ENCODE measurements at places on chromosomes 3 and 15.

DNA sequence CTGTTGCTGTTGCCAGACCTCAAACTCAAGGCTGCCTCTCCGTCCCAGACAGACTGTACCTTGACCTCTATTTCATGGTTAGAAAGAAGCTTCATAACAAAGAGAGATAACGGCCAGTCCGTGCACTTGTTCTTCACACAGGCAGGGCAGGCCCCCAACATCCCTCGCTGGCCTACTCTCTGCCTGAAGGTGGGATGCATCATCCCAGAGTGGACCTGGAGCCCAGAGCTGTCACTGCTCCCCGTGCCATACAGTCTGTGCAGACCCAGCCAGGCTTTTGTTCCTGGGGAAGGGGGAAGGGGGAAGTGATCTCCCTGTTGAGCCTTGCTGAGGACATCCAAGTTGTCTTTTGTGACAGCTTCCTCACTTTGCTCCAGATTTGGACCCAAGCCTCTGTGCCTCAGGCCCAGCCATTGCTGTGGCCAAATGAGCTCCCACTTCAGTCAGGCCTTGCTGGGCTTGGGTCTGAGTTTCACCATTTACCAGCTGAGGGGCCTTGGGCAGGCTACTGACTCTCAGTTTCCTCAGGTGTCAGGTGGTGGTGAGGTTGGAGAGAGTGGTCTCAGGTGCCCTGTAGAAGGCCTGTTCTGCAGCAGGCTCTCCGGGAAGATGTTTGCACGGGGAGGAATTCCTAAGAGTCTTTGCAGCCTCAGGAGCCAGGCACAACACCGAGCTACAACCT, 141.6 kb downstream of the DNAJB8 start:
- no peak for DNase-seq

DNA sequence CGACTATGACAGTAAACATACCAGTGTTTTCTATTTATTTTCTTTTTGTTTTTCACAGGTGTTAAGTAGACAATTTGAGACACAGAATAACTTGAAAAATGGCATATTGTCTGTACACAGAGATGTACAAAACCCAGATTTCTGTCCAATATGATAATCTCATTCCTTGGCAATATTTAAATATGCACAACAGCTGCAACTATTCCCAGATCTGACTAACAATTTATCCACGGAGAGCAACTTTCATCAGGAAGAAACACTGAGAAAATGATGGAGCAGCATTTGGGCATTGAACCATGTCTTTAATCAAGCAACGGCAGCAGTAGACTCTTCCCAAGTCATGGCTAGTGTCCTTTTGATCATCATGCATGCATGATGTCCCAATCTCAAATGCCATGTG, 452.6 kb downstream of the ZPLD1 start:
- DNase-seq, result no peak

- no peak for DNase-seq
Measured at GRCh38 chr3:127651516-127652172, 21.1 kb upstream of the ABTB1 start.

DNA sequence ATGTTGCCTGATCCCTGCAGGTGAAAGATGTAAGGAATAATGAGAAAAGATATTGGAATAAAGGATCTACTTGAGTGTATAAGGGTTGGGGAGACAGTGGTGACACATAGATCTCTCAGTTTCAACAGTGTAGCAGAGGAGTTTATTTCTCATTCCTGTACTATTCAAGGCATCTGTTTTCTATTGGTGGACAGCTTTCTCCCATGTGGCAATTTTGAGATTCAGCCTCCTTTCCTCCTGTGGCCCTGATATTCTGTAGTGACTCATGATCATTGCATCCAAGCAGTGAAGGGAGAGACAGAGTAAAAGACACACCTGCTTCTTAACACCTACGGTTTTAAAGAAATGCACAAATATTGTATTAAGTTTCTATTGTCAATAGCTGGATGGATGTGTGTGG, 327.6 kb downstream of the GRM7 start:
- DNase-seq, result no peak

DNA sequence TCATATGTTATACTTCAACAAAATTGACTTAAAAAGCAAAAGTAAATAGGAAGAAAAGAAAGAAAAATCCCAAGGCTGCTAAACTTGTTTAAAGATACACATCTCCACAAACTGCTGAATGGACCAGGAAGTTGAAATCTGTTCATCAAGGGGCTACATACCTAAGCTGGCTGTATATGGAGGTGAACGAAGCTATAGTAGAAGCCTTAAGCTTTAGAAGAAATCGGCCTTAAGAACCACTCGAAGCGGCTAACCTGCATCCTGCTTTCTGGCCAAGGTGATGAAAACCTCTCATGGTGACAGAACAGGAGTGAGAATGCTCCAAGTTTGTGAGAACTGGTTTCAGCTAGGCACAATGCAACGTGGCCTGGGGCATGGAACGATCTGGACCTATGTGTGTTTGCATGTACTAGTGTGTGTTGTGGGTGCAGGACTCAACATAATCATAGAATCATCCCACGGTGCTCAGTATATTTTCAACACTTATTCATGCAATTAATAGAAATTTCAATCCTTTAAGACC, 31.3 kb upstream of the SPTBN5 start:
- no peak for DNase-seq

GRCh38 chr15:48781017-48781416, 29.9 kb downstream of the CEP152 start:
- no peak for DNase-seq

GRCh38 chr3:58177747-58178527, 32.8 kb downstream of the DNASE1L3 start:
- DNase-seq, result peak; percentile 58

DNA sequence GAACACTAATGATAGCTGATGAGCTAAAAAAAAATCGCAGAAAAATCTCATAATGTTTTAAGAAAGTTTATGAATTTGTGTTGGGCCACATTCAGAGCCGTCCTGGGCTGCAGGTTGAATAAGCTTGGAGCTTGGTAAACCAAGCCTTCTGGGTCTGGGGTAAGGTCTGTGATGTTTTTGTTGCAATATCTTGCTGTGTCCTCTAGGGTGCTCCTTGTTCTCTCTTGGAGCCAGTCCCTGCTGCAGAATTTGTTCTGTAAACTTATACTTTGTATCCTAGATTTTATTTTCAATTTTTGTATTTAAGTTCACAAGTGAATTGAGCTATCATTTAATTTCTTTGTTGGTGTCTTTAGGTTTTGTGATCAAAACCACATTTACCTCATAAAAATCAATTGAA, 143.7 kb downstream of the NR1D2 start:
- DNase-seq, result no peak

- no peak for DNase-seq
Measured at GRCh38 chr3:61591300-61591699, 29.9 kb downstream of the PTPRG start.

DNA sequence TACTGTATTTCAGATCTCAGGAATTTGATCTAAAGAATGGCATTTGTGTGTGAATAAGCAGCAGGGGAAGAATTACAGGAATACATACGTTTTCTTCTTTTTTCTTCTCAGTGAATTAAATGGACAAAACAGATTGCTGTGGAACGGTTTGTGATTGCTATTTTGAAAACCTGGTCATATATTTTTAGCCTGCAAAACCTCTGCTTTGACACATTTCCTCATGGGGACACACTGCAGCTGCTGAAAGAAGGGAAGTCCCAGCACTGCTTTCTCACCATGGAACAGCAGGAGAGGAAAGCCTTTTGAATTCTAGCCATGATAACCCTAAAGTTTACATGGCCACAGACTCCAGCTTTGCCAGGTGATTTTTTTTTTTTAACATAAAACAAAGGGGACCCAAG, 315.0 kb downstream of the OXSM start:
- no peak for DNase-seq

DNA sequence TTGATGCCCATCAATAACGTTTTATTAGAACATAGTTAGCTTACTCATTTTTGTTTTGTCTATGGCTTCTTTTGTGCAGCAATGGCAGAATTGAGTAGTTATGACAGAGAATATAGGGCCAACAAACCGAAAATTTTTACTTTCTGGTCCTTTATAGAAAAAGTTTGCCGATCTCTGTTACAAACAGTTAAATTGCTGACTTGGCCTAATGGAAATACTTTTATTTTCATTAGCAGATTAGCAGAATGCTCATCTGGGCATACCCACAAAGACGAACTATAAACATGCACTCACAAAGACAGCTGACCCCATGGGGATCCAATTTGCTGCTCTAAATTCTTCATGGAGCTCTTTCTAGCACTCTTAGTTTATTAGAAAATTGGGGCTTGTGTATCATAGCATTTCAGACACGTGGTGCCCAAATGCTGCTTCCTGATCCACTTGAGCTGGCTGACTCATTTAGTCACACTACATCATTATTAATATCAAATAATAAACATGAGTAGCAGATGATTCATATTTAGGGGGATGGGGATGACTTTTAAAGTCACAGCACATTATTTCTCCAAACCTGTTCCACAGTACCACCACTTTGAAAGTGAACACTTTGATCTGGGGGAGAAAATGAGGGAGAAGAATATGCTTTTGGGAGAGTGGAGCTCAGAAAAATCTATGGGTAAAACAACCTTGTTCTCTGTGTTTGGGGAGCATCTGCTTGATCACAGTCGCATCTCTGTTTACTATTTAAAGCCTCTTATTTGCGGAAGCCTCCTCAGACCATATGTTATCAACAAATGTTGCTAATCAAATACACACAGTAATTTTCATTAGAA, 228.1 kb upstream of the FEZF2 start:
- no peak for DNase-seq

- no peak for DNase-seq
Measured at GRCh38 chr3:78260388-78260787, 1220.5 kb downstream of the ROBO2 start.

DNA sequence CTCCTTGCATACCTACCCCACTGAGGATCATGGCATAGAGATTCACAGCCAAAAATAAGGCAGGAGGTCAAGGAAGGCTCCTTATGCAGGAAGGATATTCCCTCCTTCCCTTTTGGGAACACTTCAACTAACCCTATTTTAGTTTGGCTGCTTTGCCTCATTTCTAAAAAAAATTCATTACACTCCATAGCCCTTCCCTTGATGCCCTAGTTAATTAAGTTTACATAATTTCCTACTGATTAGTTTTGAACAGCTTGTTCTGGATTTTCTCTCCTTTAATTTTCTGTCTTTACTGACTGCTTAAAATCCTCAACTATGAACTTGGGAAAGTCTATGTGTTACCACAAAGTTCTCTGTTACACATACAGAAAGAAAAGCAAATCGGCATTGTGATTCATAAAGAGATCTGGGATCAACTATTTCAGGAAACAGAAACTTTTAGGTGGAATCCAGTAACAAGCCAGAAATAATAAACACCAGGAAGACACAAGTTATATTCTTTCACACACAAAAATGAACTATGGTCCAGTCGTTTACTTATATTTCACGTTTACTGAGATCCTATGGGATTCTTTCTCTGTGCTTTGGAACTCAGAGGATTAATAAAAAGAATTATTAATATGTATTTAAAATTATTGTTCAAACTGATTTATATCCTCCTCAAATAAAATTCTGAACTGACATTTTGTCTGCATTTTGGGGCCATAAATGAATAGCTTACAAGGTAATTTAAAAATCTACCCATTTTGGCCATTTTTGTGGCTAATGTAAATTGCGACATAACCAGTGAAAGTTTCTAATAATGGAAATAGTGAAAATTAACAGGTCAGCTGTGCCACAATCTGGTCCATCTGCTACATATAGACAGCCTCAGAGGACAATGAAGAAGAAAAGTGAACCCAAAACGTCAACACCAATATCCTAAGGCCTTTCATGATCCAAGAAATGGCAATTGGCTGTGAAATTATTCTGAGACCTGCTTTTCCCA, 113.8 kb downstream of the FRMD5 start:
- no peak for DNase-seq

DNA sequence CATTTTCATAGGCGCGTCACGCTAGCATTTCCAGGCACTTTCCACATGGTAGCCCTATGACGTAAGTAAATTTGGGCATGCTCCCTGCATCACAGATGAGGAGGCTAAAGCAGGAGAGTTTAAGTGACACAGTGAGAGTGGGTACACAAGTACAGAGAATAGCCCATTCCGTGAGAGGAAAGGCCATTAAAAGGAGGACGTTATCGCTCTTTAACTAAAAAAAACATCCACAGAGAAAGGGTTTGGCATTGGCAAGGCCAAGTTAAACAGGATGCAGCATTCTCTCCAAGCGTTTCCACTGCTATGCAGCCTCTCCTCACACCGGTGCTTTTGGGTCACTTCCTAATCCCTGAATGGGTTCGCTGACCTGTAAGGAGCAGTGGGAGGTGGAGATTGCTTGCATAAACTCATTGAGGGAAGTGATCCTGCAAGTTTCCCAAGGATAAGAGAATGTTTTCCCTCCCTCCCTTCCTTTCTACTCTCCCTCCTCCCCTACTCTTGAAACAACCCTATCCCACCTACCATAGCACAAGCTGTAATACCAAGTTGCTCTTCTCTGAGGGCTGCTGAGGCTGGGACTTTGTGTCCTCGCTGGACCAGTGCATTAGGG, 147.7 kb downstream of the VGLL4 start:
- DNase-seq, result no peak

- DNase-seq, result no peak
Measured at GRCh38 chr15:31235311-31236183, 91.1 kb upstream of the KLF13 start.

GRCh38 chr15:81511138-81511537, 137.1 kb upstream of the TMC3 start:
- no peak for DNase-seq

DNA sequence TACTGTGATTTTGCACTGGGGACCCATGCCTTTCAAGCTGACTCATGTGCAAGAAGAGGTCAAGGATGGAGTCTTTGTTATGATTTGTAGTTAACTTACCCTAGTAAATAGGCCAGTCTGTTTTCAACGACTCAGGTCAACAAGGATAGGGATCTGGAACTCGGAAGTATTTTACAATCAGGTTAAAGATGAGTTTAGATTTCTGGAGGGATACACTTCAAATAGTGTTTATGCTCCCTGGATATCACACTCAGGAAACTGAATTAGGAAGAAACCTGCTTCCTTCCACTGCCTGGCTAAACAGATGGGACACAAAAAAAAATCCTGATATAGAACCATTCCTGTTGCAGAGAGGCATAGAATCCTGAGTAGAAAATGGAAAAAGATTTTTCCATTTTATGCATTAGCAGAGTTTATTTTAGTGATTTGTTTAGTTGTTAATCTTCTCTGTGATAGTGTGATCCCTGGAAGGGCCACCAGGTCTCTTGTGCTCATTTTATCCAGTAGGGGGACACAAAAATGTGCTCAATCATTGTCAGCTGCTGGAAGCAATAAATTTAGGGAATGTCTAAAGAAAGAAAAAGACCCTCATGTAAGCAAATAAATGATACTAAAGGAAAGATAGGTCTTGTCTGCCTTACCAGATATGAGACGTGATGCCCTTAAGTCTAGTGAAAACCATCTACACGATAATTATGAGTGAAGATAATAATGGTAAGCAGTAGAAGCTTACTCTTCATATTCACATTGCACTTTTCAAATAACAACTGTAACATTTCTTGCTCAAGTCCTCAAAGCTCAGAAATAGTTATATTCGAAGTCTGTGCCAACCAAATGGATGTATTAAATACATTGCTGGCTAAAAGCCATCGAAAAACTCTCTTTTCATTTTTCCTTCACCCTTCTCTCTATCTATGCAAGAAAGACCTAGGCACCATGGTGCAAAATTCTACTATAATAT, 452.1 kb upstream of the KCNMB2 start:
- no peak for DNase-seq

- DNase-seq, result no peak
Measured at GRCh38 chr3:170635385-170635735, 49.5 kb upstream of the SLC7A14 start.
